ENCODE measurements at places on chromosomes 4 and X.

DNA sequence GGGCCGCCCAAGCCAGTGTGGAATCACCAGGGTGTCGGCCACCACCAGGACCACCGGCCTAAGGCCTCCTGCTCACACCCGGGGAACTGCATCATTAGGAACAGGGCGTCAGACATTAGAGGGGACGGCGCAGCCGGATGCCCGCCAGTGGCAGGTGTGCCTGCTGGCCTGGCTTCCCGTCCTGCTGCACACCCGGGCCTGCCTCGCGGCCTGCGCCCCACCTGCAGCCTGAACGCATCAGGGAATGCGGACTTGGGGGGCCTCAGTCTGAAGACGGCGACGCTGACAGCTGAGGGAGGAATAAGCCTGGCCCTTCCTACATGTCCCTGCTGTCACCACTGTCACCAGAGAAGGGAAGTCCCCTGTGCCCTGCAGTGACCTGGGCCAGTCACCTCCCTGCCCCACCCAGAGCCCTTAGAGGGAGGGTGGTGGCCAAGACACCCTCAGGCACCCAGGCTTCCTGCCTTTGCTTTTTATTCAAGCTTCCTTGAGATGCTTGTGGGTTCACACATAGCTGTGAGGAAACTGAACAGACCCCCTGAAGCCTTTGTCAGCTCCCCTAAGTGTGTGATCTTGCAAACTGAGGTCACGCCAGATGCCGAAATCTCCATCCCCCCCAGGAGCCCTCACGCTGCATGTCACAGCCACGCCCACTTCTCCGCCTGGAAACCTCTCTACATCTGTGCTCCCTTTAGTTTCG lies 3.2 kb downstream of the DGKQ start:
- DNase-seq = no peak

- no peak for DNase-seq
Observed at GRCh38 chr4:27779827-27780226, 919.2 kb downstream of the STIM2 start.

GRCh38 chr4:183431614-183432013 lies 12.8 kb upstream of the CDKN2AIP start:
- no peak for DNase-seq

DNA sequence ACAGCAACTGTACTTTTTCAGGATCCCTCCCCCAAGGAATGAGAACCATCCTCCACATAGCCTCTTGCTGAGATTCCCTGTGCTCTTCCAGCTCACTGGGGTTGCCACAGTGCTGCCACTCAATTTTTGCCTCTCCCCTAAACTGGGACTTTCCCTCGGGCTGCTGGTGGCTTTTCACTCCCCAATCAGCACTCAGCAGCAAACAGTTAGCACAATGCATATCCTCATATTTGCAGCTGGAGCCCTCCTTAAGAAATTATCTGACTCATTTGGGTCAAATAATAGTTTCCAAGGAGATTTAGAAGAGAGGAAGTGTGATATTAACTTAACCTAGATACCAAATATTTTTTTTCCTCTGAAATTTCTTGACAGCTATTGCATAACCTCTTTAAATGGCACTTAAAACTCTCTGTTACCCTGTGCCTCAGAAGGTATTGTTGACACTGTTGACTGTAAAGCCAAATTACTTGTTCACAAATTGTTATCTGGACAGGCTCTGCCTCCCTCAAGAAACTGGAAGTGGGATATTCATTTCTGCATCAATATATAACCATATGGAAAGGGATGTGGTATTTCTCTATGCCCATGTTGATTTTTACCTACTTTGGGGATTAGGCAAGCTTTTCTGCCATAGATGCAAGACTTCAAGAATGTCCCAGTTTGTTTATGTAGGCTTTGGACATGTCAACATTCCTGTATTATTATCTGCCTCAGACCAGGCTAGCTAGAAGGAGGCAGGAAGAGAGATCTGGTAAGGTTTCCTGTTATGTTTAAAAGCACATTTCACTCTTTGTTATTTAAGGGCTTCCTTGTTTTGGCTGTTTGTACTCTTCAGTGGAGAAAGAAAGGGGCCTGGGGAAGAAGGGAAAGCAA lies 58.0 kb downstream of the SEPTIN11 start:
- DNase-seq = no peak

DNA sequence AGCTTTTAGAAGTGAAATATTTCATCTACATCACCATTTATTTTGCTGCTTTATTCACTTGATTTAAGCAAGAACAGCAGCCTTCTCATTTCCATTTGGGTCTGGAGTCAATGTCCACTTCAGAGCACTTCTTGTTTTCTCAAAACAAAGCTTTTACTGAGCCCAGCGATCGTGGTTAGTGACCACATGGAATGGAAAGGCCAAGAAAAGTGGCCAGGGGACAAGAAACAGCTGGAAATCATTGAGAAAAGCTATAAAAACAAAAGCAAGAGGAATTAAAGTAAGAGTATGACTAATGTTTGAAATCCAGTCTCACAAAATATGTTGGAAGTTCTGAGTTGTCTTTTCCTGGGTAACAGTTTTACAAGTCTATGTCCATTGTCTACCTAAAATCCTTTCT lies 328.4 kb upstream of the INTU start:
- no peak for DNase-seq

- no peak for DNase-seq
Observed at GRCh38 chr4:125440814-125441213, 126.1 kb downstream of the FAT4 start.

- peak; percentile 45 for DNase-seq
Observed at GRCh38 chrX:259692-260355, 21.4 kb upstream of the PLCXD1 start.

GRCh38 chrX:136733613-136734012 lies 47.1 kb downstream of the ARHGEF6 start:
- no peak for DNase-seq

DNA sequence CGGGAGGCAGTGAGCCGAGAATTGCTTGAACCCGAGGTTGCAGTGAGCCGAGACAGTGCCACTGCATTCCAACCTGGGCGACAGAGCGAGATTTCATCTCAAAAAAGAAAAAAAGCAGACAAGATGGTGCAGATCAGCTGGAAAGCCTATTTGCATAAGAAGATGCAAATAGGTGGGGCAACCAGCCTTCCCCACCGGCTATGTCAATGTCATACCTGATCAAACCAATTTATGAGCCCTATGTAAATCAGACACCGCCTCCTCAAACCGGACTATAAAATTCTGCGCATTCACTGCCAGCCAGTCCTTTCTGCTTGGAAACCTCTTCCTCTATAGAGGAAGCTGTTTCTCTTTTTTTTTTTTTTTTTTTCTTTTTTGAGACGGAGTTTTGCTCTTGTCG lies 64.5 kb upstream of the CHRNA9 start:
- DNase-seq = no peak

DNA sequence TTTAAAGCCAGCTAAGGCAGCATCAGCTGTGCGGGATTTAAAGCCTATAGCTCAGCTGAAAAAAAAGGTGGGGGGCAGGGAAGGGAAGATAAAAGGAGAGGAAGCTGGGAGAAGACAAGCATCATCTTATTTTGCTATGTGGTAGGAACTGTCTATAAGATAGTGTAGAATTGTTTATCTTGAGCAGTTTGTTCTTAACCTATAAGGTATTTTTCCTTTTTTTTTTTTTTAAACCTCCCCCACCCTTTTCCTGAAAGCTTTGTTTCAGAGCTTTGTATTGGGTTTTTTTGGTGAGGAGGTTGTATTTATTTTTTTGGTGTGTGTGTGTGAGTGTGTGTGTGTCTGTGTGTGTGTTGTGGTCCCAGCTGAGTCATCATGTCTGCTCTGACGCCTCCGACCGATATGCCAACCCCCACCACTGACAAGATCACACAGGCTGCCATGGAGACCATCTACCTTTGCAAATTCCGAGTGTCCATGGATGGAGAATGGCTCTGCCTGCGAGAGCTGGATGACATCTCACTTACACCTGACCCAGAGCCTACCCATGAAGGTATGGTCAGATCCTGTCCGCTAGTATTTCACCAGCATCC lies 531 bp downstream of the RUFY3 start:
- no peak for DNase-seq

DNA sequence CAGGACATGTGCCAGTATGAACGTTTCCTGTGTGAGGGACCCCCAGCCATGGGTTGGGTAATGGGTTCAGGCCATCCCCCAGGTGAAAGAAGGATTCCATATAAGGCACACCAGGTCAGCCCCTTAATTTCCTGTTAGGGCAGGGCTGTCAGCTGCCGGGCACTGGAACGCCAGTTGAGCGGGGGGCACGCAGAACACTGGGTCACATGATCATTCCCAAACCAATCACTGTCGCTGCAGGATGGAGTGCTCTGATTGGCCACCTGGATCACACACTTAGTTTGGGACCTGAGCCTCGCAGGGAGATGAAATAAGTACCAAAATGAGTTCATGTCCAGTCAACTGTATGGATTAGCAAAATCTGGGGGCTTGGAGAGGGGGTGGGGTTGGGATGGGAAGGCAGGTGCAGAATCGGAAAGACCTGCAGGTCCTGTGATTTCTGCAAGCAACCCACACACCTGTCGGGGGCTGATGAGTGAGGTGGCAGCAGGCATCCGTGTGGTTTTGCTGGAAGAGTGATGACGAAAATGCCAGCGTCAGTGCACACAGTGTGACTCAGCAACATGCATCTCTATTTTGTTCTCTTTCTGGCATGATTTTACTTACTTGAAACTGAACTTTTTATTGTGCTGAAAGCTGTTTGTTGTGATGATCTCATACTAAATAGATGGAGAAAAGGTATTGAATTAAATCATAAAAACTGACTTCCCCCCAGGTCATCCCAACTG lies 32.2 kb downstream of the RNF212 start:
- DNase-seq = no peak

DNA sequence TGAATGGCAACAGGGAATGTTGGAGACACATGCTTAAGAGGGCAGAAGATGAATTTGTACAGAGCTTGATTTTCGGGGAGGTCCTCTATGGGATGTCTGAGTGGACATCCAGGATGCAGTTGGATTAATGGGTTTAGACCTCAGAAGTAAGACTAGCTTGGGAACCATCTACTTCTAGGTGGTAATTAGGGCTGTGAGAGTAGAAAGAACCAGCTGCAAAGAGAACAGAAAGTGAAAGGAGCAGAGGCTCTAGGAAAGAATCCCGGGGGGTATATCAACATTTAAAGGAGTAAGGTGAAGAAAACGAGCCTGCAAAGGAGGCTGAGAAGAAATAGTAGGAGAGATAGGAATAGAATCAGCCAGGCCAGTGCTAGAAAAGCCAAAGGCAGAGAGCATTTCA lies 29.0 kb upstream of the NKRF start:
- no peak for DNase-seq

GRCh38 chr4:93831716-93832496 lies 3.4 kb downstream of the ATOH1 start:
- DNase-seq = no peak

DNA sequence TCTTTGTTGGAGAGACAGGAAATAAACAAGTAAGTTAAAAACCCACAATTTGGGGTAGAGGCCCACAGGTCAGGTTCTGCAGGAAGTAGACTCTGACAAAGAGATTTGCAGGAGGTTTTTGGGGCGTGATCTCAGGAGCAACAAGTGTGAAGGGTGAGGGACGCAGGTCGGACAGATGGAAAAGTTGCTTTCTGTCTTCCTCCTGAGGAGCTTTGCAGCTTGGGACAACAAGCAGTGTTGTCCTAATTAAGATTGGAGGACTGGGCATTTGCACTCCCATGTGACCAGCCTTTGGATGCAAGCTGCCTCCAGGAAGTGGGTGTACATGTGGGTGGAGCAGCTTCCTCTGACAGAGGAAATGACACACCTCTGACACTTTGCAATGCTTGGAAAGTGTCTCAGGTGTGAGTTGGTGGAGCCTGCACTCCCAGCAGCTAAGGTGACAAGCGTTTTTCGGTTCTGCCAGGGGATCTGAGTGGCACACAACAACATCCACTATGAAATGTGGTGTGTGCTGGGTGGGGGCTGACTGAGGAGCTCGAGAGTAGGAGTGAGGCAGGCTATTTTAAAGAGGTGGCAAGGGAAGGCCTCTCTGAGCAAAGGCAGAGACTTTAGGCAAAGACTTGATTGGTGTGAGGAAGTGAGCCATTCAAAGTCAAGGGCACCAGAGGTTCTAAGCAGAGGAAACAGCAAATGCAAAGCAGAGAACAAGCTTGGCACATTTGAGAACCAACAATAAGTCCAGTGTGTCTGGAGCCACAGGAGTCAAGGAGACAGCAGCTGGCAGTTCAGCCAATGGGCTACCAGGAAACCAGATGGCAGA lies 339.8 kb upstream of the GATB start:
- no peak for DNase-seq

DNA sequence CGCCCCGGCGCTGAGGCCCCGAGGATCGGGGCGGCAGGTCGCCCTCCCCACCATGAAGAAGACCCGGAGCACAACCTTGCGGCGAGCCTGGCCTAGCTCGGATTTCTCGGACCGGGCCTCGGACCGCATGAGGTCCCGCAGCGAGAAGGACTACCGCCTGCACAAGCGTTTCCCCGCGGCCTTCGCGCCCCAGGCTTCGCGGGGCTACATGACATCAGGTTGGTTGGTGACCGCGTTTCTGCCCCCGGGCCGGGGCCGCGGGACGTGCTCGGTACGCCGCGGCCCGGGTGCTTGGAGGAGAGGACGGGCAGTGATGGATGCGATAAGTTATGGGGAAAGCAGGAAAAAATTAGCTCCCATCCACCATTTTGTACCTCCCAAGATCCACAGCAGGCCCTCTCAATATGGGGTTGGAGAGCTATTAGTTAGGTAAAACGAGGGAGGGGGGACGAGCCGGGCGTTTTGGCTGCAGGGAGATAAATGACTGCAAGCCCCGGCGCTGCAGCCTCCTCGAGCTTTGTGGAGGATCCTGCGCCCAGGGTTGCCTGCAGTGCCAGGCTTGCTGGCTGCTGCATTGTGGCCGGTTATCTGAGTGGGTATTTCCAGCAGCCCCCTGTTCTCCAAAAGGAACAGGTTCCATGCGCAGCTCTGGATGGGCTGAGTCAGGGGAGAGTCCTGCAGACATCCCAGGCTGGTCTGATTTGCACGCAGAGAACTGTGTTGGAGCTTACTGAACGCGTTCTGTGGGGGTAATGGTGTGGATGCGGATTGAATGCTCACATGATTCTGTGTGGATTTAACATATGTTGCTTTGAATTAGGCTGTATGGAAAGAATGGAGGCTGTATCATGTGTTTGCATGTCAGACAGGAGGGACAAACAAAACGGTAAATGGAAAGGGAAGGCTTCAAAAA lies 1.9 kb downstream of the STOX2 start:
- no peak for DNase-seq

GRCh38 chr4:38964942-38965775 lies 67.0 kb downstream of the TMEM156 start:
- no peak for DNase-seq

- no peak for DNase-seq
Observed at GRCh38 chrX:150167482-150168324, 195.4 kb upstream of the MAMLD1 start.

DNA sequence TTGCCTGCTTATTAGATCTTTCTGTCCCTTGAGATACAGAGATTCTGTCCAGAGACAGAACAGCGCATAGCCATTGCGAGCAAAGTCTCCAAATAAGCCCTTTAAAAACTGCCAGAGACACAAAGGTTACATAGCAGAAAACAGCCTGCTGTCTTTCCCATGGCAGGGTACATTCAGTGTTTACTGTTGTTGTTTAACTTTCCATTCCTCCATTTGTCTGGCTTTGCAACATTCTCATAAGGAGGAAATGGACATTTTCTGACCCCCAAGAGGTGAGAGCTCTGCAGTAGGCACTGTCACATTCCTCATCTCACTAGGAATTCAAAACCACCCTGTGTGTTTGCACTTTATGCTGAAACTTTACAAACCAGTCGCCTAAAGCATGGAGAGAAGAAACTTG lies 48.3 kb downstream of the PDE5A start:
- no peak for DNase-seq

Data from aorta (tissue), 5 donors.